ENCODE measurements at places on chromosomes 3 and 15. TPM values are rescaled to one million over a fixed set of nuclear protein-coding genes. Genes with fewer than 3 reads are reported as not detected.

The CHRD gene
- total RNA-seq: 6.7 TPM

DNA sequence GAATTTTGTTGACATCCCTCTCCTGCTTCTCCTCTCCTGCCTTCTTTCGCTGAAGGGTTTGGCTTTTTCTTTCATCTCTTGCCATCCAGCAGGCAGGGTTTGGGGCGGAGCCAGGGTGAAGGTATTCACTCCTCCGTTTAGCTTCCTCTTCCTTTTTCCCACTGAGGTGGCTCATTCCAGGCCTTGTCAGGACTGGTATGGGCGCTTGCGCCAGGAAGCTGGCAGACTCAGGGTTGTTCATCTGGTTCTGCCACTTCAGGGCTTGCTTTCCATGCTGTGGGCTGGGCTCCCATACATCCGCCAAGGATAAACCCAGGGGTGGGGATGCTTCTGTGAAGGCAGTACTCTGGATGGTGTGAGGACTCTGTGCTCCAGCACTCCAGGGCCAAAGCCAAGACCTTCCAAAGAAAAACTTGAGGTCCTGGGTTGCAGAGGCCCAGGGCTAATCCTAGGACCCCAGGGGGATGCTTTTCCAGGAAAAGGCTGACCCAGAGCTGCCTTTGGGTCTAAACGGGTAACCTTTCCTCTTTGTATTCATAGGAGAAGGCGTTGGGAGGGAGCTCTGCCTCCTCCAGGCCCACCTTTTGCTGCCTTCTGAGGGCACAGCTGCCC, 7.7 kb upstream of the AMOTL2 start:
- H3K36me3 ChIP-seq: no peaks in the 10 kb centered on the region
- peak; percentile 76 for DNase-seq
- no peaks in the 10 kb centered on the region for H3K4me1 ChIP-seq
- peak overlapping the region; percentile 31 for H3K27ac ChIP-seq
- no peak overlapping the region for H3K4me3 ChIP-seq
- peaks cover under 1% of the 10 kb centered on the region for H3K27me3 ChIP-seq

- H3K4me3 ChIP-seq: no peak overlapping the region
- H3K27ac ChIP-seq: no peak overlapping the region
- H3K27me3 ChIP-seq: no peaks in the 10 kb centered on the region
- DNase-seq: no peak
- H3K36me3 ChIP-seq: peaks cover 23% of the 10 kb centered on the region
These were observed 74.7 kb downstream of the DCUN1D1 start for GRCh38 chr3:182905623-182906022.

The CX3CR1 gene
- total RNA-seq: 5.0 TPM

- peaks cover 92% of the 10 kb centered on the region for H3K36me3 ChIP-seq
- no peaks in the 10 kb centered on the region for H3K27me3 ChIP-seq
- DNase-seq: no peak
- H3K4me3 ChIP-seq: no peak overlapping the region
- no peak overlapping the region for H3K27ac ChIP-seq
- H3K4me1 ChIP-seq: peaks cover 23% of the 10 kb centered on the region
These were observed 9.2 kb downstream of the THBS1 start for GRCh38 chr15:39589815-39590644.

DNA sequence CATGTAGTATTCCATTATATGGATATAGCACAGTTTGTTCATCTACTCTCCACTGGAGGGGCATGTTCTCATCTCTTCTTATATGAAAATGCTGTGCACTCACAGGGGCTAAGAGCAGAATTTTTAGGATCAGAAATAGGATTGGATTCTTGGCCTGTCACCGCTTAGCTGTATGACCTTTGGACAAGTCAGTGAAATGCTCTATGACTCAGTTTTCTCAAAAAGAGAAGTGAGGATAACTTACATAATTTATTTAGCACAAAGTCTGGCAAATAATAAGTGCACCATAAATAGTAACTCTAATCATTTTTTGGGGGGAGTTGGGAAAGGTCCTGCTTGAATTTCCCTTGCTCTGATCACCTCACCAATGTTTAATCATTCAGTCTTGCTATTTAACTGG, 103.7 kb upstream of the LRIG1 start:
- H3K27ac ChIP-seq: no peak overlapping the region
- DNase-seq: no peak
- no peaks in the 10 kb centered on the region for H3K4me1 ChIP-seq

Measured in lung (tissue), 17 donors.